Activated gamma-delta T cell treated with anti-CD3 and anti-CD28 coated beads, Interleukin-2, amount 50 U/mL, for 16 hours (primary cell): ENCODE measurements at places on chromosomes 13 and 19.
A peak's percentile ranks its signal among the peaks of the same experiment; 100 is the strongest.

DNA sequence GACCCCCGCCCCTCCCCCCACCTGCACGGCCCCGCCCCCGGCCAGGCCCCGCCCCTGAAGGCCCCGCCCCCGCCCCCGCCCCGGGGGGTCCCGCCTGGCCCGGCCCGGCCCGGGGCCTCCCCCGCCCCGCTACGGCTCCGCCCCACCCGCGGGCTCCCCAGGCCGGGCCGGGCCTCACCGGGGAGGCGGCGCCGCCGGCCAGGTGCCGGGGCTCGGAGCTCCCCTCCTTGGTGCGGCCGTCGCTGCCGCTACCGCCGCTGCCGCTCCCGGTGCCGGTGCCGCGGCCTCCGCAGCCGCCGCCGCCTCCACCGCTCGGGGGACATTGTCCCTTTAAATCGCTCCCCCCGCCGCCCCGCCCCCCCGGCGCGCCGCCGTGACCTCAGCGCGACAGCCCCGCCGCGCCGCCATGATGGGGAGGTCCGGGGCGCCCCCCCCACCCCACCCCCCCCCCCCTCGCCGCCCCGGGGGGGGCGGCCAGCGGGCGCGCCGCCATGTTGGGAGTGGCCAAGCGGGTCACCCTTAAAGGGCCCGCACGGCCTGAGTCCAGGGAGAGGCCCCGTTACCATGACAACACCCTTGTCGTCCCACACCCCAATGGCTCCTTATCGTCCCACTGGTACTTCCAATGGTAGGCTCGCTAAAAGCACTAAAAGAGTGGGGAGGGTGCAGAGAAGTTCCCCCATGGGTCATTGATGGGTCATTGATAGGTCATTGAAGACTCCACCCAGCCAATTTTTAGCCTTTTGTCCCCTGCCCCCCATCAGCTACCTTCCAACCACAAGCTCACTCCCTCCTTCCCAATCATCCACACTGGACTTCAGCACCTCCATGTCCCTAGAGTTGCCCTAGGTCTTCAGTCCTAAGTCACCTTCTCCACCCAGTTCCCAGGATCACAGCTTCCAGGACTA, at the start of gene WIZ:
Gene WIZ (minus strand): TSS at position 337 of the 908 bp plus-strand sequence. CDS start 1,649 bp downstream, outside the sequence.
- peak; percentile 74 for DNase-seq

DNA sequence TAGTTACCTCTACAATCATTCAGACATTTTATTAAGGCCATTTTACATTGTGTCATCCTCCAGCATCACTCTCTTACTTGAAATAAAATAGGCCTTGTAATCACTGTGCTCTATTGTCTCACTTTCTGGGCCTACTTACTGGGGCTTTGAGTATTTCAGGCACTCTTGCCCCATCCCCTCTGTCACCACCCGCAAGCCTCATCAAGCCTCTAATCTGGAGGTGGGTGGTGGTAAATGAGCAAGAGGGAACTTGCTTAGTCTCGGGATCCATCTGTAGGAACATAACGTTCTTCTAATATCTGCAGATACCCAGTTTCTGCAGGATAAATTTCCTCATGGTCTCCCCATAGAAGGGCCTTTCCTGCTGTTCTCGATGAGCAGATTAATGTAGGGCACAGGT, 19.4 kb upstream of the GPR18 start:
- no peak for DNase-seq

DNA sequence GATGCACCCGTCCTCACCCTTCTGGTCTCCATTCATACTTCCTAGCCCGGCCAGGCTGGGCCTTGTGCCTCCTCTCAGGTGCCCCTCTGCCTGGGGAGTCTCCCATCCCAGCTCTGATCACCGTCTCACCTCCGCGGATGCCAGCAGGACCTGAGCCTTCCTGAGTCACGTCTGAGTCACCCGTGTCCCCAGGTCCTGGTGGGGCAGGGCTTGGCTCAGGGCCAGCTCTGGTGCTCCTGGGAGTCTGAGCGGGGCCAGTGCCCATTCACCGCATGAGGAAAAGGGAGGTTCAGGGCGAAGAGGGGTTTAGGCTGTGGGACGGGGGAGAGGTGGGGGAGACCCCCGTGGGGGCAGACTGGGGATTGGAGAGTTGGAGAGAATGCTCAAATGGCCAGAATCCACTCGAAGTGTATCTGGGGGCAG, 593 bp downstream of the ATP8B3 start:
- no peak for DNase-seq

DNA sequence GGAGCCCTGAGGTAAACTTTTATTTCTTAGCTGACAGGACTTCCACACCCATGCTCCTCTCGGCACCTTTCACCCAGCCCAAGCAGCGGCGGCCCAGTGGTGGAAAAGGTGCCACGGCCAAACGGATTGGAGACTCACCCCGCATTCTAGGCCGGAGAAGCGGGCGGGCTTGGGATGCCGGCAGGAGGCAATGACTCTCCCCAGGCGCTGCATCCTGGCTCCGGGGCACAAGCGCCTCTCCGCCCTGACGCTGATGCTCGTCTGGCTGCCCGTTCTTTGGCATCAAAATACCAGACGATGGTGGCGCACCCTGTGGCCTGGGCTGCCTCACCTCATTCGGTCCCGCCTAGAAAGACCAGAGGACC, 6.7 kb upstream of the ZNF606 start:
- no peak for DNase-seq

DNA sequence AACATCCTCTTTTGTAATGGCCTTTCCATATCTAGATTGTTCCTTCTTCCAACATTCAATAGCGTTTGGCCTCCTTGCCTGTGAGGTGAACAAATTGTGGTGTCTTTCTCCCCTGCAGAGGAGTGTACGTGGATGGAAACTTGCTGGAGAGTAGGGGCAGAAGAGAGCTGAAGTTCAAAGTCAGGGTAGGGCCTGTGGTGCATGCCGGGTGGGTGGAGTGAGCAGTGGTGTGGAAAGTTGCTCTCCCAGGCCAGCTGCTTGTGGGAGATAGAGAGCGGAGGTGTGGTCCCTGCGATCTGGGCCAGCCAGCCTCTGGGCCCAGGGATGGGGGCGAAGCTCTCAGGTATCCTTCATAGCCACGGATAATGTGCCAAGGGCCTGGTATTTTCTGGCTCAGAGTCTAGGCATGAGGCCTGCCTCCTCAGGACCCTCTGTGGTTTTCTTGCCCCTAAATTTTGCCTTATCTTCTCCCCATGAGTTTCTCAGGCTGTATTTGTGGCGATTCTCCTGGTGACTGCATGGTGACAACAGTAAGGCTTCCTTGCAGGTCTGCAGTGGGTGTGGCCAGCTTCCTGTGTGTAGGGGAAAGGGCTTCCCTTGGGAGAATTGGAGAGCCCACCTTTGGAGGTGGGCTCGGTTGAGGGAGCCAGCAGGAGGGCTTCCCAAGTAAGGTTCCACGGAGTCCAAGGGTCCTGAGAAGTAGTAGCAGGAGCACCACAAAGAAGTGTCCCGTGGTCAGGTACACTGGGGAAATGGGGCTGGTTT, 6.7 kb downstream of the RGCC start:
- DNase-seq: no peak

DNA sequence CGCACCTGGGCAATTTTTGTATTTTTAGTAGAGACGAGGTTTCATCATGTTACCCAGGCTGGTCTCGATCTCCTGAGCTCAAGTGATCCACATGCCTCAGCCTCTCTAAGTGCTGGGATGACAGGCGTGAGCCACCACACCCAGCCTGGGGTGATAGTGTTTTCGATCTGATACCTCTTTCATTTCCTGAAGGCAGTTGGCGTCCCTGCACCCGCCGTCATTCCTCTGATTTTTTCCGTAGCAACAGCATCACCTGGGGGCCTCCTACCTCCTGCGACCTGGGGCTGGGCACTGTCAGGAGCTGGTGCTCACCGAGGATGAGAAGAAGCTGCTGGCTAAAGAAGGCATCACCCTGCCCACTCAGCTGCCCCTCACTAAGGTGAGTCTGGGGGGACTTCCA, 10.8 kb downstream of the CREB3L3 start:
- no peak for DNase-seq

DNA sequence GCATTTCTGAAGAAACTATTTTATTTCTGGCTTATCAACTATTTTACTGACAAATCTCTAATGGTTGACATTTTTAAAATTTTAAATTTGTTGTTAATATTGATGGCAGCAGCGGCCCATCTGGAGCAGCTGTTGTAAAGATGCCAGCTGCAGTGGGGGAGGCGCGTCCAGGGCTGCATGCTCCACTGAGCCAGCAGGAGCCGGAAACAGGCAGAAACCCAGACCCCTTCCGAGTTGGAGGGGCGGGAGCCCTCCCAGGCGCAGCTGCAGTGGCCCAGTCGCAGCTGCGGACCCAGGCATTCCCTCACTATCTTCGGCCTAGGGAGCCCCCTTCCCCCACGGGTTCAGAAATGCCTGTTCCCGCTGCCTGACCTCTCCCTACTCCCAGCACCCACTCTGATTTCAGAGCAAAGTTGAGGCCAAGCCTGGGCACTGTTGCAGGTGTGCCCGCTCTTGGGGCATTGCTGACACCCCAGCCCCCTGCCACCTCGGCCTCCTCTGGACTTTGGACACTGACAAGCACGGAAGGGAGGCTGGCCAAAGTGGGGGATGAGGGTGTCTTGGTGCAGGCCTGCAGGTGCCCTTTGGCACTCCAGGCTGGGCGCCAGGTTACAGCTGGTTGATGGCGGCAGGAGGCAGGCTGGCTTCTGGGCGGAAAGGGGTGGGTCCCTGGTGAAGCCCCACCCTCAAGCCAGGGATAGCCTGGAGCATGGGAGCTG, 69.2 kb downstream of the PIBF1 start:
- no peak for DNase-seq
